ENCODE measurements at places on chromosomes 1 and 21.

DNA sequence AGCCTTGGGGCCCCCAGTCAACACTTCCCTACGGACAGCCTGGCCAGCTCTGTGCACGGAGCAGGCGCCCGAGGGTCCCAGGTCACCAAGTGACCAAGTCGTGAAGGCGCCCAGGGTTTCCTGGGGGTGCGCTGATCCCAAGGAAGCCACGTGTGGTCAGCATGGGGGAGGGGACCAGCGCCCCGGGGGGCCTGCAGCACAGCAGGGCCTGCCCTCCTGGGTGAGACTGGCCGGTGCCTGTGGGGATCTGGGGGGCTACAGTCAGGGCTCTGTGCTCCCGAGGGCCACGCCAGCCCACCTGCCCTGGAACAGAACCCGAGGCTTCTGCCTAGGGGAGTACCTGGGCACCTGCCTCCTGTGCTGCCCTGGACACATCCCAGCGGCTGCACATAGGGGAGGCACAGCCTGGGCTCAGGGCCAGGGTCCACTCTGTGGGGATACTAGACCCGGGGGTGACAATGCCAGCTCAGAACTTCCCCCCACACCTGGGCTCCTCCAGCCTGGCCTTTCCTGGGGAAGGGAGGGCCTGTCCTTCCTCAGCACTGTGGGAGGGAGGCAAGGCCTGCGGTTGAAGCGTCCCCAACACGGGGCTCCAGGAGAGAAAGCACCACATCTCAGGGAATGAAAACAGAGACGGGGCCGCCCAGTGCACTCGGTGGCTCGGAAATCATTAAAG is 6.2 kb upstream of the POFUT2 start:
- DNase-seq = no peak

- peak; percentile 64 for DNase-seq
Observed at GRCh38 chr1:228459091-228459993, 27.8 kb upstream of the RNF187 start.

DNA sequence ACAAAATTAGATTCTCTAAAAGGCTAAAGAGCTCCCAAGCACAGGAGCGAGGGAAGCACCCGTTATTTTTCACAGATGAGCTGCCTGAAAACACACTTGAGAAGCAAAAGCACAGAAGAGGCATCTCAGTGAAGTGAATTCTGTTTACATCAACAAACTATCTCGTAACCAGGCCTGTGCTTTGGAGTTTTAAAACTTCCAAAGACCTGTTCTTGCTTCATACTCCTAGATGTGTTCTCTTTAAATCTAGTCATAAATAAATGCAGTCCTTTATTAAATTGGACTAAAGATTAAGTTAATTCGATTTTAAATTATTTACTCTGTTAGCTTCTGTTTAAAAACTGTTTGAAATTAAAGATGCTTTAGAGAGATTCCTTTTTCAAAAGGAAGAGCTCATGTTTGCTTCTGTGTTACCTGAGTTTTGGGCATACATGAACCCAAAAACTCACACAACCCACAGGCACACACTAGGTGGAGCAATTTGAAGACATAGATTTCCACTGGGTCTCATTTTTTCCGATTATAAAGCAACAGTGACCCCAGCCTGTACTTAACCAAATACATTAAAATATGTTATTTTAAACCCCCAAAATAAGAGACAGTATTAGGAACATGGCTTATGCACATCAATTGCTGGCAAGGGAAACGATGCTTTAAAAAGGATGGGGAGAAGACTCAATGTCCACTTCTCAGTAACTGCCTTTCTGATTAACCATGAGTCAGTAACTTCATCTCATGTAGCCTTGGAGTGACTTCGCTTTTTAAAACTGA is 648.2 kb downstream of the SMYD3 start:
- no peak for DNase-seq

DNA sequence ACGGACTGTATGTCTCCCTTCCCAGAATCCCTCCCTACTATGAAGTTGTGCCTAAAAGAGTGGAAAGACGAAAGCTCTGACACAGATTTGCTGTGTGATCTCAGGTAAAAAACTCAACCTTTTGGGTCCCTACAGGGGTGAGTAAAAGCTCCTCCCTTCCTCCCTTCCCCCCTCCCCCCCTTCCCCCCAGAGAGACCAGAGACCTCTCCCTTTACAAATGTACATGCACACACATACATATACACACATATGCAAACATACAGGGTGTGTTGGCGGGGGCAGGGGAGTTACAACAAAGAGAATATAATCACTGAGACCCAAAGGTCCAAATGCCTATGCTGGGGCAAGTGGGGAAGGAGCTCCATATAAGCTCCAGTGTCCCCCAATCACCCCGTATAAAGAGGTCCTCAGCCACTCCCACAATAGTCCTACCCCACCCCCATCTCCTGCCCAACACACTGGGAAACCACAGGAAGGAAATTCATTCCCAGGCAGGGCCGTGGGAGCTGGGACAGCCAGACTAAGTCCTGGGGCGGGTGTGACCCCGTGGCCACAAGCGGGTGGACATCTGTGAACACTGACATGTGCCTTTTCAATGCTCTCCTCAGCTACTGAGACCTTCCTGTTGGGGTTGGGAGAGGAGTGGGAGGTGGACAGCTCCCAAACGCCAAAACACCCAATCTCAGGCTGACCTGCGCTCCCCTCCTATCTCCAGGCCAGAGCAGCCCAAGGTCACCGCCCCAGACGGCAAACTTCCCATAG is 2.0 kb downstream of the MEF2D start:
- DNase-seq = no peak

GRCh38 chr21:15601390-15601789 is 128.4 kb upstream of the USP25 start:
- no peak for DNase-seq

DNA sequence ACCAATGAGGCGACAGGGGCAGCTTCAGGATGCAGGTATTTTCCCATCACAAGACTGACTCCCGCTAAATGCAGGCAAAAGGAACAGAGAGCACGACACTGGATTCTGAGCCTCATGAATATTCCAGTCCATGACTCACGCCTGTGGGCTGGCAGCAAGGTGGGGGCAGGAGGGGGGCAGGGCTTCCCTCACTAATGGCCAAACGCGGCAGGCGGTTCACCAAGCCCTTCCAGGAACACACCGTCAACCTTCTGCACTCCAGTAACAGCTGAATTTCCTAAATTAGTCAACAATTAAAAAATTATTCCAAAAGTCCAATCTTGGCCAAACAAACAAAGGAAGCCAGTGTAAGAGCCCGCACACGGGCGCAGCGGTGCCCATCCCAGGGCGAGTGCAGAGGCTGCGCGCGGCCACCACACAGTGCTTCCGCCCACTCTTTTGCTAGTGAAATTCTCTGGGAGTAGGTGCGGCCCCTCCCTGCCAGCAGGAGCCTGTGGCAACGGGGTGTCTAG is 12.5 kb upstream of the GPR153 start:
- DNase-seq = no peak

- no peak for DNase-seq
Observed at GRCh38 chr1:112114540-112114939, 125.1 kb upstream of the KCND3 start.

DNA sequence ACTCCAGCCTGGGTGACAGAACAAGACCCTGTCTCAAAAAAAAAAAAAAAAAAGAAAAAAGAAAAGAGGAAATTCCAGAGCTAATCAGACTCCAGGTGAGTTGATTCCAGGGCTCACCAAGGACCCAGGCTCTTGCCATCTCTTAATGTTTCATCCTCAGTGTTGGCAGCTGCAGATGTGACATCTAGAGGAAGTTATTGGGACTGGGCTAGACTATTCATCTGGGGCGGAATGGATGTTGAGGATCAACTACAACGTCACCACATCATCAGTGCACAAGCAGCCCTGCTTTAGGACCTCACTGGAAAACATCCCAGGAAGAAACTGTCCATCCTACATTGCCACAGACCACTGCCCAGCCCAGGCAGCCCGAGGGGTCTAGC is 28.6 kb upstream of the PARP1 start:
- no peak for DNase-seq

GRCh38 chr1:2351723-2352122 is 39.6 kb downstream of the MORN1 start:
- DNase-seq = no peak

DNA sequence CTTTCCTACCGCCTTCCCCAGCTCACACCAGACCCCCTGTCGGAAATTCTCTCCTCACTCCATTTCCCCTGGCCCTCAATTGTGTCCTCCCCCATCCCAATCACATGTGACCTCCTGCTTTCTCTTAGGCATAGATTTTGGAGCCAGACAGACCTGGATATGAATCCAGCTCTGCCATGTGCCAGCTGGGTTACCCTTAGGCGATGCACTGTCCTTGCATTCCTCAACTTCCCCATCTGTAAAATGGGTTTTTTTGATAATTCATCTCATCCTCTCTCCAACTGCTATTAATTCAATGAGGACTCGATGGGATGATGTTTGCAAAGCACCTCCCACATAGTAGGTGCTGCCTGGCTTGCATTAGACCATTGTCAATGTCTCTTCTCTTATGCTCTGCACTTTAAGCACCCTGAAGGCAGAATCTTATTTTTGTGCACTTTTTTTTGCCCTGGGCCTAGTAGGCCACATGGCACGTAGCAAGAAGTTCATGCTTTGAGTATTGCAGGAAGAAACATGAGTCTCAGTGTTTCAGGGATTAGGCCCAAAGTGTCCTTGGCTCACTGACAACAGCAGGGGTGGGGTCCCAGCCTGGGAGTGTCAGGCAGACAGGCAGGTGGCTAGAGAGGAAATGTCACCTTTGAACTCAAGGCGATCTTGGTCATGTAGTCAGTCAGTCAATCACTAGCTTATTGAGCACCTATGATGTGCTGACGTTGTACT is 47.6 kb downstream of the TAS1R2 start:
- DNase-seq = no peak

Data from CD4-positive, alpha-beta T cell treated with Interleukin-12 subunit alpha and Interleukin-12 subunit beta, for 1 hour (primary cell).